IMR-90 (cell line): ENCODE measurements at places on chromosomes 4 and X. TPM values are rescaled to one million over a fixed set of nuclear protein-coding genes. Genes with fewer than 3 reads are reported as not detected.

GRCh38 chr4:146260521-146260920 is 46.2 kb downstream of the REELD1 start:
- no peak for DNase-seq

NMU gene
- not detected in 2 replicates for total RNA-seq

BRS3 gene
- total RNA-seq = not detected in 2 replicates

DNA sequence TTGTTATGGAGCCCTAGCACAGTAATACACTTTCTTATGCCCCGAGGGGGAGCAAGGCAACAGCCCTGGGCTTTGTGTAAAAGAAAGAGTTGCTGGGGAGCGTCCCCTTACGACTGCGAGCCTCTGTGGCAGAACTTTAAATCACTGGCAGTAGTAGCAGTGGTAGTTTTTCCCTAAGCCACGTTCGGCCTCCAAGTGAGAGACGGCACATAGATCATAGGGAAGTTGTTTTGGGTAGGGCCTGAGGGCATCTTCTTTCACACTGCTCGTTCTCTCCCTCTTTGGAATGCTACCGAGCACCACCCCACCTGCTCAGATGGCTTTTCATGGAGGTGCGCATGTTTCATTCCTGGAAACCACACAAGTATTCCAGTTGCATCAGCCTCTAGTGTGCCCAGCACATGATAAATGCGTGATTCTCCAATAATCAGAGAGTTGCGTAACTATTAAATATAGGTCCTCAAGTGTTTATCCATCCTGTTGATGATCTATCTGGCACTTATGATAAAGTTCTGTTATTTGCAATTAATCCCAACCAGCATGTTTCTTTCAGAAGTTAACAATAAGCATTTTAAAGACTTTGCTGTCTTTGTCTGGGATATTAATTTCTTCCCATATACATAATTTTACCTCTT is 7.0 kb upstream of the SYNPO2 start:
- no peak for DNase-seq

SPANXA1 gene
- total RNA-seq = not detected in 2 replicates

TCEANC gene
- total RNA-seq = 1.4 and 2.5 TPM in 2 replicates
